PC-9 (cell line): ENCODE measurements at places on chromosomes 4 and X. TPM values are rescaled to one million over a fixed set of nuclear protein-coding genes. Genes with fewer than 3 reads are reported as not detected.

DNA sequence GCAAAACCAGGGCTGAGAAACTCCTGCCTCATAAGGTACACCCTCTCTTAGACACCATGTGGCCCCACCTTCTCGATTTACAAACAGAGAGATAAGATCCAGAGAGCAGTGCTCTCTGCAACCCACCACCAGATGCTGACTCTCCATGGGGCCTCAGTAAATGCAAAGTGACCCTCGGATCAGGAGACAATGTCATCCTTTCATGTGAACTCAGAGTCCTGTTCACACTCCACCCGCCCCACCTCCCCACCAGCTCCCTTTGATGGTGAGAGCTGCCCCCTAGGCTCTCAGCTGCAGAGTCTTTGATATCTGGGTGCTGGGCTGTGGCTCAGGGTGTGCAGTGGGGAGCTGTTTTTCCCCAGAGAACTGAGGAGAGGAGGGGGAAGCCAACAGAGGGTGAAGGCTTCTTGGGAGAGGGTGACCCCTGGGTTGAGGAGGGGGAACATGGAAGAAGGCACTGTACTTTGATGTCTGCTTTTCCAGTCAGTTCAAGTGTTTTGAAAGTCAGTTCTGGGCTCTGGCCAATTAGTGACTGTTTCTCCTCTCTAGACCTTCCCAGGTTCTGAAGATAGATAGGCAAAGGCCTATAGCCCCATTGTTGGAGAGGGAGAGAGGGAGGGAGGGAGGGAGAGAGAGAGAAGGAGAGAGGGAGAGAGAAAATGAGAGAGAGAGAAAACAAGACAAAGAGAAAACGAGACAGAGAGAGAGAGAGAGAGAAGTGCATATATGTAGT is 88.2 kb downstream of the SCD5 start:
- no peak overlapping the region for H3K27ac ChIP-seq
- DNase-seq = no peak
- no peaks in the 10 kb centered on the region for H3K4me1 ChIP-seq
- no peak overlapping the region for H3K4me3 ChIP-seq

- no peak for DNase-seq
- no peaks in the 10 kb centered on the region for H3K4me1 ChIP-seq
- H3K27ac ChIP-seq = no peak overlapping the region
Measured at GRCh38 chrX:152601848-152602616, 35.7 kb upstream of the GABRQ start.

DNA sequence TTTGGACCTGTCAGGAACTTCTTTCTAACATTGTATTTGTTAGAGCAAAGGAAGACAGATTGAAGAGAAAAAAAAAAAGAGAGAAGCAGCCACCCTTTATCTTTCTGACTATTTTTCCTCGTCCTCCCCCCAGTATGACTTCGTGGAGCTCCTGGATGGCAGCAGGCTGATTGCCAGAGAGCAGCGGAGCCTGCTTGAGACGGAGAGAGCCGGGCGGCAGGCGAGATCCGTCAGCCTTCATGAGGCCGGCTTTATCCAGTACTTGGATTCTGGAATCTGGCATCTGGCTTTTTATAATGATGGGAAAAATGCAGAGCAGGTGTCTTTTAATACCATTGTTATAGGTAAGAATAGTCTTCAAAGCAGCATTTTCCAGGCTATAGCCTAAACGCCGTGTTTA is 237.7 kb downstream of the DCTD start:
- peaks cover 41% of the 10 kb centered on the region for H3K27me3 ChIP-seq
- H3K4me3 ChIP-seq = no peak overlapping the region
- DNase-seq = no peak
- H3K36me3 ChIP-seq = no peaks in the 10 kb centered on the region
- no peak overlapping the region for H3K27ac ChIP-seq

- no peaks in the 10 kb centered on the region for H3K27me3 ChIP-seq
- peaks cover 18% of the 10 kb centered on the region for H3K4me1 ChIP-seq
- H3K27ac ChIP-seq = no peak overlapping the region
- DNase-seq = no peak
Measured at GRCh38 chr4:27791640-27792039, 931.0 kb downstream of the STIM2 start.

DNA sequence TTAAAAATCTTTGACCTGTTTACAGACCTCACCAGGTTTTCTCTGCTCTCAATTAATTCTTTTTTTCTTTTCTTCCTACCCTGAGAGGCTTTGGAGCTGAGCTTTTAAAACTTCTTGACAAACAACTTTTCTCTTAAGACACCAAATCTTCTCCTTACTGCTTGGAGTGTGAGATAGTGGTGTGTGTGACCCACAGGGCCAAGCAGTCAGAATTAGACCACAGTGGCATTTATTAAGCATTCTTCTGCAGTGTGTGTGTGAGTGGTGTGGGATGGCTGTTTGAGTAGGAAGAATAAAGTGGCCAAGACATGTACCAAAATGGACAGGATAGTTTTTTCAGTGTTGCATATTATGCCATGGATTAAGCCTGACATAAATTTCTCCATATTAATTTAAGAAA is 665.1 kb downstream of the RAPGEF2 start:
- no peak overlapping the region for H3K4me3 ChIP-seq
- no peak overlapping the region for H3K27ac ChIP-seq
- no peaks in the 10 kb centered on the region for H3K27me3 ChIP-seq
- H3K36me3 ChIP-seq = no peaks in the 10 kb centered on the region
- no peaks in the 10 kb centered on the region for H3K4me1 ChIP-seq
- DNase-seq = no peak

DNA sequence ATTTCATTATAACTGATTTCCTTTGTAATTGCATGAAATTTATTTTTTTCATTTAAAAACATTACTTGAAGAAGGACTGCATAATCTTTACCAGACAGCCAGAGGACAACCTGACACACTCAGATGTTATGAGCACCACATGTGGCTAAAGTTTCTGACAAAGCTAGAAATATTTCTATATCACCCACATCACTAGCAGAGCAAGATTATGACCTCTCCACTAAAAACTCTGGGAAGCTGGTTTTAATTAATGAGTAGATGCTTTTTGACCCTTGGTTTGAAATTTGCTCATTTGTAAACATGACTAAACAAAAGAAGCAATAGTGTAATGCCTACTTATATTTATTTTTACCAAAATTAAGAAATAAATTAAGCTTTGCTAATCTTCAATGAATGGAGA is 661.5 kb upstream of the EPHA5 start:
- no peaks in the 10 kb centered on the region for H3K36me3 ChIP-seq
- no peak overlapping the region for H3K27ac ChIP-seq
- no peak for DNase-seq
- H3K4me3 ChIP-seq = no peak overlapping the region
- no peaks in the 10 kb centered on the region for H3K4me1 ChIP-seq
- no peaks in the 10 kb centered on the region for H3K27me3 ChIP-seq

DNA sequence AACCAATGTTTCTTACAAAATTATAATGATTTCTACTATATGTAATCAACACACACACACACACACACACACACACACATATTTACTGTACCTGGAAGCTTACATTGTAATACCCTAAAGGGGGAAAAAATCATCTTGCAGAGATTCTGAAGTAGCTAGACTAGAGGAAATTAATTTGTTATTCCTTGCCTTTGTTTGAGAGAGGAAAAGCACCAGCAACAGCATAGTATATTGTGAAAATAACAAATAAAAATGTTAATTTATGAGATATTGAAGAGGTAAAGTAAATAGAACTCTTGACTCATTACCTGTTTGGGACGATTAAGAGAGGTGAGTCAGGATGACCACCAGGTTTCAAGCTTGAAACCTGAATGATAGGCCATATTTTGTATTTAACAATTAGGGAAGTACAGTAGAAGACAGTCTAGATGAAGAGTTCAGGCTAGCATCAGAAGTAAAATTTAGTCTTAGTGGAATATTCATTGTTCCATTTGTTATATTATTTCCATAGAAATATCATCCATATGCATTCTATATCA is 873.4 kb upstream of the PCDH10 start:
- no peak overlapping the region for H3K4me3 ChIP-seq
- DNase-seq = no peak
- H3K36me3 ChIP-seq = no peaks in the 10 kb centered on the region
- no peaks in the 10 kb centered on the region for H3K4me1 ChIP-seq
- no peaks in the 10 kb centered on the region for H3K27me3 ChIP-seq

The FAM114A1 gene
- total RNA-seq = 73.7 and 80.4 TPM in 2 replicates

The ZCCHC12 gene
- not detected in 2 replicates for total RNA-seq

The MTTP gene
- not detected in 2 replicates for total RNA-seq

The DTHD1 gene
- total RNA-seq = not detected in 2 replicates

The ODAM gene
- 0.70 TPM in 1 of 2 replicates, not detected in the other for total RNA-seq

The RBMXL3 gene
- total RNA-seq = not detected in 2 replicates

The PPP1R3F gene
- 3.6 and 5.2 TPM in 2 replicates for total RNA-seq
